Stimulated activated CD8-positive, alpha-beta memory T cell treated with anti-CD3 and anti-CD28 coated beads, Interleukin-4, amount 100 ng/mL, for 1 hour (primary cell): ENCODE measurements at places on chromosomes 7 and 10.
A peak's percentile ranks its signal among the peaks of the same experiment; 100 is the strongest.

DNA sequence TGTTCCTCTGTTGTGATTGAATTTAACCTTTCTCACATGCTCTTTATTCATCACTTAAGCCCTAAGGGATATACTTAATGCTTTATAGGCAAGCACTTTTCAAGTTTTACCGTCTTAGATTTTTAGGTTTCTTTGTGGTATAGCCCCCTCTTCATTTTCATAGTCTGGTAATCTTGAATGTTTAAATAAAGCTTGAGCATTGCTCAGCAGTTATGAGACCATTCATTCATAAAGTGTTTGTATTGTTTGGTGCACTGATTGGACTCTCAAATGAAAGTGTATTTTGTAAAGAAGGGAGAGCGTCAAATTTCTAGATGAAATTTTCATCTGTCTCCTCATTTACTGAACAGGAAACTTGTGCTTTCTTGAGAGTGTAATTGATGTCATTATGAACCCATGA, 25.2 kb downstream of the TASOR2 start:
- DNase-seq: no peak

DNA sequence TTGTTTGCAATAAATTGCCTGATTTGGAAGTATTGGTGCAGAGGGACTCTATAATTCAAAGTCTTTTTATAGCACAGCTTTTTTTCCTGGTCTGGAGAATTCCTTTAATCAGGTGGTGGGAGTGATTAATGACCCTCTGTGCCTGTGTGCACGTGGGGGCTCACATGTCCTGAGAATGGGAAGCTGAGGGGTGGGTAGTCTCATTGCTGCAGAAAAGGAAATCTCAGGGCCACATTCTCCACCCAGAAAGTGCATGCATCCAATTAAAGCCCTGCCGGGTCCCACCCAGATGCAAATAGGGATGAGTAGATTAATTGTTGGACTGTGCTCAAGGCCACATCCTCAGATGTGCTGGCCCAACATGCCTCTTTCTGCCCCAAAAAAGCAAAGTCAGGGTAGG, 324.7 kb downstream of the CXCL12 start:
- no peak for DNase-seq

- no peak for DNase-seq
Measured at GRCh38 chr7:153503093-153503492, 549.1 kb upstream of the DPP6 start.

DNA sequence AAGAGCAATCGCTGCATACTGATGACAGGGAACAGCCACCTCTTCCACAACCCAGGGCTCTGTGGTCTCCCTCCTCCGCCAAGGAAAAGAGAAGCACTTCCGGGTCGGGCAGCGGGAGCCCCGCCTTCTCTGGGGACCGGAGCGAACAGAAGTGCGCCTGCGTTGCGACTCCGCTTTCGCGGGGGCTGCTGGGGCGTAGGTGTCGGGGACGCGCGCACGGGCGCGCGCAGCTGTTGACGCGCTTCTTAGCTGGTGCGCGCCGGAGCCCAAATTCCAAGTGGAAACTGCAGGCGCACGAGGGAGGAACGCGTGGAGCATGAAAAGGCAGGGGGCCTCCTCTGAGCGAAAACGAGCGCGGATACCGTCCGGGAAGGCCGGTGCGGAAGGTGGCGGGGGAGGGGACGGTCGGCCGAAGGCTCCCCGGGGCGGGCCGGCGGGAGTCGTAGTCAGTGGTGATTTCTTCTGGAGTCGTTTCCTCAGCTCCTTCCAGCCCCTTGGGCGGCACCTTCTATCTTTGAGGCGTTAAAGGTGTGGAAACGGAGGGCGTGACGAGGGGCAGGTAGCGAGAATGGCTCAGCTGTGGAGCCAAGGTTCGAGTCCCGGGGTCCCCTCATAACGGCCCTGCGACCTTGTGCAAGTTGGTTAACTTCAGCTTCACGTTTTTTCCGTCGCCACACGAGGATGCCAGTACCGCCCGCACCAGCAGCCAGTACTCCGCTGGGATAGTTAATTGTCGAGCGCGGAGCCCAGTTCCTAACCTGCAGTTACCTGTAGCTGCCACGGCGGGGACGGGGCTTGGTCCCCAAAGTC, at the start of the genes COX15 and CUTC:
TSS of gene COX15 (minus strand) at position 95 of the 810 bp plus-strand sequence. CDS start at position 17, 78 bp downstream.
TSS of gene CUTC (plus strand) at position 202 of the 810 bp plus-strand sequence. CDS start at position 317, 115 bp downstream.
- DNase-seq: peak; percentile 86

DNA sequence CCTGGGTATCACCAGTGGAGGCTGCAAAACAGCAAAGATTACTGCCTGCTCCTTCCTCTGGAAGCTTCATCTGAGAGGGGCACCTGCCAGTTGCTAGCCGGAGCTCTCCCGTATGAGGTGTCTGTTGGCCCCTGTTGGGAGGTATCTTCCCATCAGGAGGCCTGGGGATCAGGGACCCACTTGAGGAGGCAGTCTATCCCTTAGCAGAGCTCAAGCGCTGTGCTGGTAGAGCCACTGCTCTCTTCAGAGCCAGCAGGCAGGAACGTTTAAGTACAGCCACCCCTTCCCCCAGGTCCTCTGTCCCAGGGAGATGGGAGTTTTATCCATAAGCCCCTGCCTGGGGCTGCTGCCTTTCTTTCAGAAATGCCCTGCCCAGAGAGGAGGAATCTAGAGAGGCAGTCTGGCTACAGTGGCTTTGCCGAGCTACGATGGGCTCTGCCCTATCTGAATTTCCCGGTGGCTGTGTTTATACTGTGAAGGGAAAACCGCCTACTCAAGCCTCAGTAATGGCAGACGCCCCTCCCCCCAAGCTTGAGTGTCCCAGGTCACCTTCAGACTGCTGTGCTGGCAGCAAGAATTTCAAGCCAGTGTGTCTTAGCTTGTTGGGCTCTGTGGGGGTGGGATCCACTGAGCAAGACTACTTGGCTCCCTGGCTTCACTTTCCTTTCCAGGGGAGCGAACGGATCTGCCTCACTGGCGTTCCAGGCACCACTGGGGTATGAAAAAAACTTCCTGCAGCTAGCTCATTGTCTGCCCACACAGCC, 19.6 kb downstream of the SEMA3E start:
- DNase-seq: no peak

GRCh38 chr10:107481224-107481623, 316.7 kb upstream of the SORCS1 start:
- DNase-seq: no peak

DNA sequence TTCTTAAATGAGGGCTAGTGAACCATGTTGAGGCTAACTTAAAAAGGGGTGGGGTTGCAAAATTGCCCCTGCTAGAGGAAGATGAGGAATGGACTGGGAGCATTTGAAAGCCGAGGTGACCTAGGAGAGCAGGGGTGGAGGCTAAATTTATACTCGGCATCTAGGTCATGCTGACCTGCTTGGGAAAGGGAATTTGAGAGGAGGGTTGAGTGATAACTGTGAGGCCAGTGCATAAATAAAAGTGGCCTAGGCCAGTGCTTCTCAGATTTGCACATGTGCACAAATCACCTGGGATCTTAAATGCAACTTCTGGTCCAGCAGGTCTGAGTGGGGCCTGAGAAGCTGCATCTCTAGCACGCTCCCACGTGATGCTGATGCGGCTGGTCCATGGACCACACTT, 70.4 kb downstream of the CDK1 start:
- no peak for DNase-seq

DNA sequence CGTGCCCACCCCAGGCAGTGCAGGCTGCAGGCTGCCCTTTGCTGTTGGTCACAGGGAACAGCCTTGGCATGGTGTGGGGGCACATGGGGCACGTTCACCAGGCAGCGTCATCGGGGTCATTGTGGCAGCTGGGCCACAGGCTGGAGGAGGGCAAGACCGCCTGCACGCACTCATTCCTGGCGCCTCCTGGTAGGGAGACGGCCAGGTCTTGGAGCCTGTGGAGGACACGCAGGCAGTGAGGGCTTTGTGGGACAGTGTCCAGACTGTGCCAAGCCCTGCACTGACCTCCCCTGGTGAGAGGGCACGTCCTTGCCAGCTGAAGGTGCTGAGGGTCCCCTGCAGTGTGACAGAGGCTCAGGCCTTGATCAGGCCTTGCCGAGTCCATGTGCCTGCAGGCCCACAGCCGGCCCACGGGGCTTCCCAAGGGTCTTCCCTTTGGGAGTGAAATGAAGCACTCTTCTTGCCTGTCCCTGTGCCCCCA, 76.4 kb downstream of the NKX6-2 start:
- no peak for DNase-seq

- no peak for DNase-seq
Measured at GRCh38 chr7:148697256-148698006, 1.3 kb upstream of the CUL1 start.
